ENCODE measurements at places on chromosomes 1 and 21.

DNA sequence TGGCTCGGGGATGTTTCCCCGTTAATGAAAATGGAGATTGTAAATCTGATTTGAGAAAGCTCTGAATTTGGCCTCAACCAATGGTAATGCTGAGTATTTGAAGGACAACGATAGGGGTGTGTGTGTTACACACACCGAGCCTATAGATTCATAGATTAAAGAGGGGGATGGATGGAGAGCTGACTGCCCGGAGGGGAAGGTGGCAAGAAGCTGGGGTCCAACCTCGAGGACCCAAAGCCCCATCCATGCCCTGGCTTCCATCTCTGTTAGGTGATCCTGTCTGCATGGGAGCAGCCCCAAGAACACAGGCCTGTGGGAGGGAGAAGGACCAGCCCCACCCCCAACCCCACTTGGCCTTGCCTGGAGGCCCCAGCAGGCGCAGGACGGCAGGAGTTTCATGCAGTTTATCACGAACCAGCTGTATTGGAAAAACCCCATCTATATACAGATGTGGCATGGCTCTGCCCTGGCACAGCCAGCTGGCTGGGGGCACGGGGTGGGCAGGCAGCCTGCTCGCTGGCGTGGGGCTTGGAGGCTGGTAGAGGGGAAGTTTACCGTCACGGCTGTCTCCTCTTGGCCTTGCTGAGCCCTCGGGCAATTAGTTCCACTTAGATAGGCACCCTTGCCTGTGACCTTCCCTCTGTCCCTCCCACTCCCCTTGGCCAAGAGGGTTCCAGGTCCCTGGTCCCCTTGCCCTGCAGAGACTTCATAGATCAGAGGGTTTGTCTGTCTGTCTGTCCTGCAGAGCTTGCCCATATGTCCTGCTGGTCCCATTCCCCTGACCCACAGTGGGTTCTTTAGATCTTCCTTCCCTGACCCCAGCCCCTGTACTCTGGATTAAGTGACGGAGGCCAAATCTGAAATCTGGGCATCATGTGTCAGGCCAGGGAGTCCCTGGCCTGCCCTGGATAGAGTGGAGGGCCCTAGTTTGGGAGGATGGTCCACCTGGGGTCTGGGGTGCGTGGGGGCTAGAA is 3.0 kb downstream of the HSPB7 start:
- DNase-seq = peak; percentile 60

DNA sequence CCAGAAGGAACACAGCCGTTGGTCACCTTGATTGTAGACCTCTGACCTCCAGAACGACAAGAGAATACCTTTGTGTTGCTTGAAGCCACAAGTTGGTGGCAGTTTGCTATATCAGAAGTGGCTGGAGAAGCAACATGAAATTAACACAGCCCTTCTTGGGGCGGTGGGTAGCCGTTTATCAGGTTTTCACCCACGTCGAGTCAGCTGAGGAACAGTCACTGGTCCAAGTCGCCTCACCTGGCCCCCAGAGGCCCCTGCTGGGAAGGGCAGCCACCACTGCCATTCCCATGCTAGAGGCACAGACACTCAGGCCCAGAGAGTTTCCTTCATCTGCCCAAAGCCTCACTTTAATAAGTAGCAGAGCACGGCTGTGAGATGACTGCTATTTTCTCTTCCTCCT is 37.7 kb downstream of the TMEM51 start:
- DNase-seq = no peak

GRCh38 chr1:80392529-80392928 is 1386.0 kb upstream of the ADGRL4 start:
- DNase-seq = no peak

DNA sequence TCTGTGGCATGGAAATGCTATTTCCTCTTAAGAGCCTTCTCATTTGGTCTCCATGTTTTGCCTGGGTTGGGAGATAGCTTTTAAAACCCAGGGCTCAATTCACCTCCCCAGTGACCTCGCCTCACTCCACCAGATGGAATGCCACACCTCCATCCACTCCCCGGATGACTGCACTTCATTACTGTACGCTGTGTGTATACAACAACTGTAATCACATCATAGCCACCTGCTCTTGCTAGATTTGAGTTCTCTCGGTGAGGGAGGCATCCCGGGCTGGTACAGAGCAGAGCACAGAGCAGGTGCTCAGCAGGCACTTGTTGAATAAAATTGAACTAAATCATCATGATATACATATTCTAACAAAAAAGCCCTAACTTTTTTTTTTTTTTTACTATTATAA is 26.0 kb downstream of the SDE2 start:
- DNase-seq = no peak

DNA sequence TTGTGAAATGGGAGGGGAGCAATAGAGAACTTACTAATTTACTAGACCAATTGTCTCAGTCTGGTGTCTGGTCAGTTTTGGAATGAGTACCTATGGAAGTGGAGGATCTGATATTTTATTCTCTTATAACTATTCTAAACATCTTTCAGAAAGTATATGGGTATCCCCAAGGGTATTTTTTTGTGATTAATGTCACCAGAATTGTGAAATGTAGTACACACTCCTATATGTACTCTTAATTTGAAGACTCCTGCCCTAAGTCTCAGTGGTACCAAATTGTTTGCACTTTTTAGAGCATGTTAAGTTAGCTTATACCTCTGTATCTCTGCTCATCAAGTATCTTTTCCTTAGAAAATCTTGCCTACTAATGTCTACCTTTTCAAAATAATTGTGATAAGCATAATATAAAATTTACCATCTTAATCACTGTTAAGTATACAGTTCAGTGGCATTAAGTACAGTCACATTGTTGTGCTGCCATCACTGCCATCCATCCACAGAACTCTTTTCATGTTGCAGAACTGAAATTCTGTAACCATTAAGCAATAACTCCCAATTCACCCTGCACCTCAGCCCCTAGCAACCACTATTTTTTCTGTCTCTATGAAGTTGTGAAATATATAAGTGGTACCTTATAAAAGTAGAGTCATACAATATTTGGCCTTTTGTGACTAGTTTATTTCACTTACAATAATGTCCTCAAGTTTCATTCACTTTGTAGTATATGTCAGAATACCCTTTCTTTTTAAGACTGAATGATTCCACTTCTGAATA is 40.5 kb downstream of the SLC30A7 start:
- no peak for DNase-seq

DNA sequence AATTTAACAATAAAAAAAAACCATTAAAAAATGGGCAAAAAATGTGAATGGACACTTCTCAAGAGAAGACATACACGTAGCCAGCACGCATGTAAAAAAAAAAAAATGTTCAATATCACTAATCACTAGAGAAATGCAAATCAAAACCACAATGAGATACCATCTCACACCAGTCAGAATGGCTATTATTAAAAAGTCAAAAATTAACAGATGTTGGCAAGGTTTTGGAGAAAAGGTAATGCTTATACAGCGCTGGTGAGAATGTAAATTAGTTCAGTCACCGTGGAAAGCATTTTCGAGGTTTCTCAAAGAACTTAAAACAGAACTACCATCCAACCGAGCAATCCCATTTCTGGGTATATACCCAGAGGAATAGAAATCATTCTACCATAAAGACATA is 1091.5 kb upstream of the B3GALT2 start:
- DNase-seq = no peak

DNA sequence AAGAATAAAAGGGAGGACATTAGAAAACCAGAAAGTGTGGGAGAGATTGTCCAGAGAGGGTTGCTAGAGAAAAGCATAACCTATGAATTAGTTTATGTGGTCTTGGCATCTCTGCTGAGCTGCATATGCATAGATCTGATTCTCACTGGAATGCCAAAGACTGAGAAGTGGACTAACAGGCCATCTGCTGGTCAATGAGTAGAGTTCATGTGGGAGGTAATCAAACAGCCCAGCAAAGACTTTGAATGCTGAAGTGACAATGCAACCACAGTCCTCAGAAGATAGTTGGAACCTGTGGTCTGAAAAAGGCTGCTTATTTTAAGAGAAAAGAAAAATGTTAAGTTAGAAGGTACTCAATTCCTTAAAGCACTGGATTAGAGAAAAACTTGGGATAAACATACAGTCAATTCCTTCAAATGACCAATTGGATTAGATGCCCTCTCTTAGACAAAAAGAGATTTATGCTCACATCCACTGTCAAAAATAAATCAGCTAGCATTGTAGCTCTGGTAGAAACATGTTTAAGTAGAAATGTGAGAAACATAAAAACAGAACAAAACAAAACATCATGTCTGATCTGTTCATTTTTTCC is 382.8 kb downstream of the AMY1C start:
- peak; percentile 61 for DNase-seq

DNA sequence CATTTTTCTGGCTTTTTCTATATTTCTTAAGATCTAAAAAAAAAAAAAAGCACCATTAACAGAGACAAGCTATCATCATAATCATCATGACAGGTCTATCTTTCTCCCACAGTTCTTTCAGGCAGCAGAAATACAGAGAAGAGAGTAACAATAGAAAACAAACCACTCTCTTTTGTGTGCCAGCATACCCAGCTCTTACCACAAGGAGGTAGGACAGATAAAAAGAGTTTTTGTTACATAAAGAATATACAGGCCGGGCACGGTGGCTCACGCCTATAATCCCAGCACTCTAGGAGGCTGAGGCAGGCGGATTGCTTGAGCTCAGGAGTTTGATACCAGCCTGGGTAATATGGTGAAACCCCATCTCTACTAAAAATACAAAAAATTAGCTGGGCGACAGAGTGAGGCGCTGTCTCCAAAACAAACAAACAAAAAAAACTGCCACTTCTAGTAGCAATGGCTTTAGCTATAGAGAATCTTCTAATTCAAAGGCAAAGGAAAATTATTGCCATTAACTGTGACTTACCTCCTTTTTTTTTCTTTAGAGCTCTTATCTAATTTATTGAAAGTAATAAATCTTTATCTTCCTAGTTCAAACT is 39.7 kb downstream of the ANKRD13C start:
- no peak for DNase-seq

DNA sequence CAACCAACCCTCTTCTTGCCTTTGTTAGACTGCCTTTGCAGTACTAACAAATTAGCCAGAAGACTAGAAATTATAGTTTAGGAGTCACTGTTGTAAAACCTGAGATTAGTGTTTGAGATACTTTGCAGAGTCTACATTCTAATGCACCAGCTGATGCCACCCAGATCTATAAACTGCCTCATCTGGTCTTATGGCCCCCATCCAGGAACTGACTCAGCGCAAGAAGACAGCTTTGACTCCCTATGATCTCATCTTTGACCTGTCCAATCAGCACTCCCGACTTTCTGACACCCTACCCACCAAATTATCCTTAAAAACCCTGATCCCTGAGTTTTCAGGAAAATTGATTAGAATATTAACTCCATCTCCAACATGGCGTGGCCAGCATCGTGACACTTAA is 334.6 kb downstream of the RGS7 start:
- no peak for DNase-seq

DNA sequence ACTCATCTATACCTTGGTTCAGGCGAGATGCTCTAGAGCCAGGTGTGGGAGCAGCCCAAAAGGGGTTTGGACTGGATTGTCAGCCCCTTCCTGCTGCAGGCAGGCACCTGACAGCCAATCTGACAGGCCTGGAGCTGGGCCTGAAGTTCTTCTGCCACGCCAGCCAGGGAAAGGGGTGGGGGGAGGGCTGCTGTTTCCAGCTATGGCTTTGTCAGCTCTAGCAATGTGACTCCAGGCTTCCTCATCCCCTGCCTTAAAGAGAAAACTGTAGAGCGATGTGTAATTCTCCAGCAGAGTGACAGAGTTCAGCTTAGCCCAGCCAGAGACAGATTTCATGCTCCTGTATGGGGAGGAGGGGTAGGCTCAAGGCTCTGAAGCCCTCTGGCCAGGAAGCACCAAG is 30.3 kb downstream of the WNT4 start:
- DNase-seq = no peak

DNA sequence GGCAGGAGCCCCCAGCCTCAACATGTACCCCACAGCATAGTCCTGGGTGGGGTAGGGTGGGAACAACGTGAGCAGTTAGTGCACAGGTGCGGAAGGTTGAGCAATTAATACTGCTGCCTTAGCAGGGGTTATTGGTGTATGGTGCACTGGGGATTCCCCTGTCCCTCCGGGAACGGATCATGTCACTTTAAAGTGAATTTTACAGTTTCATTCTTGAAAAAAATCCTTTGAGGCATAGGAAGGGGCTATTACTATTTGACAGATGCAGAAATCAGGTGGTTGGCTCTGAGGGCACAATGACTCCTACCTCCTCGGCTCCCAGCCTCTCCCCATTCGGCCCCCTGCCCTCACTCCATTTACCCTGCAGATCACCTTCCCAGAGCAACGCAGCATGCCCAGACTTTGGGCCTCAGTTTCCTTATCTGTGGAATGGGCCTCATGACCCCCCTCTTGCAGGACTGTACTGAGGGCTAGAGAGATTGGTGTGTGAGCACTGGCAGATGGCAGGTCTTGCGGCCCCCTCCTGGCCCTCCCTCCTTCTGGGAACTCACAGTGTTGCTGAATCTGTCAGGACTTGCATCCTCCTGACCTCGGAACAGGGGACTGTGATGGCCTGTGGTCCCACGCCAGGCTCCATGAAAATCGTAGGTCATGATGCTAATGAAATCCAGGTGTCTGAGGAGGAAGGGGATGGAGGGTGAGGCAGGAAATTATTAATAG is 5.1 kb upstream of the MYBPH start:
- DNase-seq = no peak

GRCh38 chr1:167057241-167057688 is 32.9 kb downstream of the GPA33 start:
- DNase-seq = peak; percentile 49

GRCh38 chr1:248804771-248805681 is 20.7 kb downstream of the SH3BP5L start:
- peak; percentile 57 for DNase-seq

DNA sequence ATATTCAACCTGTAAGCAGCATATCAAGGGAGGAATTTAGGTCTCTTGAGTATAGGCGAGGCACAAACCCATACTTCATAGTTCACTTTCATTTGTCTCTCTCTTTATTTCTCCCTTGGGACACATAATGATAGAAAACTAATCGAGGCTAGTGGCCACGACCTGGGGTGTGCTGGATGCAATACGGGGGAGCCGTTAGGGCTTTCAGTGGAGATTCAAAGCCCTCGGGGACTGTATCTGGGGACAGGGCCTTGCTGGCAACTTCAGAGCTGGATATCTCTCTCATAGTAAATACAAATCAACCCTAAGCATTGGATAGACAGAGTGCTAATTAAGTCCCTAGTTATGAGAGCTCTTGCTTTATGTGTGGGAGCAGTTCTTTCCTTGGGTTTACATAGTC is 36.9 kb upstream of the SLC22A15 start:
- no peak for DNase-seq

- DNase-seq = no peak
Observed at GRCh38 chr1:2303016-2303775, 75.1 kb downstream of the SKI start.

GRCh38 chr1:90718411-90719329 is 1.6 kb upstream of the BARHL2 start:
- DNase-seq = no peak
